ENCODE measurements at places on chromosomes 2 and 18.

GRCh38 chr2:114714313-114714712, 271.9 kb downstream of the DPP10 start:
- DNase-seq = no peak

GRCh38 chr2:236171181-236171679, 3.0 kb upstream of the GBX2 start:
- no peak for DNase-seq

DNA sequence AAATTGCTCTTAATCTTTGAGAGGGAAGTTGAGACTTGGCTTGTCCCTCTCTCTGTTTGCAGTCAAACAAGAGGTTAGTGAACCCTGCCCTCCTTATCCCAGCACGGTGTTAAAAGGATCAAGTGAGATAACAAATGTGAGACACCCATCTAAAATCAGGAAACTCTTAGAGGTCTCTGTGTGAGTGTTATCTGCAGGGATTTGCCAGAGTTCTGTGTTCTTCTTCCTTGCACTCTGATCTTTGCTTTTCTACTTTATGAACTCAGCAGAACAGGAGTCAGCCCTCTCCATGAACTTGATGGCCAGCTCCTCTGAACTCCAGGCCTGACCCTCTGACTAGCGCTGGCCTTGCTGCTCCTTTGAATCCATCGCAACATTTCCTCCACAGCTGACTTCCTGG, 123.8 kb downstream of the NCKAP5 start:
- no peak for DNase-seq

DNA sequence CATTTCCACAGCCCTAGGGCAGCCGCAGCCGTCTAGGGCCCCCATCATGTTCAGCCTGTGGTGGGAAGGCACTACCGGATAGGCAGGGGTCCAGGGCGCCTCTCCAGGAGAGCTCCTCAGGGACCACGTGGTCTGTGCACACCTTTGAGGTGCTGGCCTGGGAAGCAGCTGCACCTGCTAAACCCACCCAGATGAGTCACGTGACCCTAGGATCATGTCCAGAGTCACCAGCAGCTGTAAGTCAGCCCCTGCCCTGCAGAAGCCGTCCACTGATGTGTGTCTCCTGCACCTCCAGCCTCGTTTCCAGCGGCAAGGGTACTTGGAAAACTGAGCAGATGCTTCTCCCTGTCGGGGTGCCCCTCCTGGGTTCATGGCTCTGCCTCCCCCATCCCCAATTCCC, 682.6 kb upstream of the SALL3 start:
- no peak for DNase-seq

DNA sequence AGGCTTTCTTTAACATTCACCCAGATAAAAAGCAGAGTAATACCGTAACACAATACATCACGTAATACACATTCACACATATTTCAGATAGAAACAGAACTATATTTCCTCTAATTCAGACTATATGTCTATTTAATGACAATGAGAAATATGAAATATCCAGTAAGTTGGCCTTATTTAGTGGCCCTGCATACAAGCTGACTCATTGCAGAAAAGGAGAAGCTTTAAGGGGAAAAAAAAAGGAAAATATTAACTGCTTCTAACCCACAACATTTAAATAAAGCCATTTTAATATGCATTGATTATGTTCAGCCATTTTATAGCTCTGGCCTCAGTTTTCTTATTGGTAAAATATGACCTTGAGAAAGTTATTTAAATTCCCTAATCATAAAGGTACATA, 94.8 kb downstream of the PPP1R1C start:
- DNase-seq = no peak

GRCh38 chr2:126719833-126720351, 63.9 kb downstream of the GYPC start:
- DNase-seq = no peak

- DNase-seq = no peak
Measured at GRCh38 chr2:71154798-71155197, 24.4 kb downstream of the MPHOSPH10 start.

- no peak for DNase-seq
Measured at GRCh38 chr2:12728221-12728777, 11.6 kb downstream of the TRIB2 start.

DNA sequence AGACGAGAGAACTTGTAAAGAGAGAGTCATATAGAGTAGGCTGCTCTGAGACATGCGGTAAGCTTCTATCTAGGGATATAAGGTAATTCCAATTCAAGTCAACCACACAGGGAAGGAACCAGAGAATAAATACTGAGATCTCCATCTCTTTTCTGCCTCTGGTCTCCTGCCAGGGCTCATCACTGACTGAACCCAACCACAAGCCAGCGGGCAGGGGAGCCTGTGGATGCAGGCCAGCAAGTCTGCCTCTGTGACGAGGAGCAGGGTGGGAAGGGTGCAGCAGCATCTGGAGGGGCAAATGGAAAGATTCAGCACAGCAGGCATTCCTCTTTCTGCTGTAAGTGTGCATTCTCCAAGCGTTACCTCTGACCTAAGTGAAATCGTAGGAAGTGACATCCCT, 82.2 kb downstream of the ICOS start:
- DNase-seq = no peak

- no peak for DNase-seq
Measured at GRCh38 chr2:204743393-204743960, 198.2 kb downstream of the PARD3B start.

GRCh38 chr2:176471949-176472348, 202.7 kb downstream of the MTX2 start:
- DNase-seq = no peak

DNA sequence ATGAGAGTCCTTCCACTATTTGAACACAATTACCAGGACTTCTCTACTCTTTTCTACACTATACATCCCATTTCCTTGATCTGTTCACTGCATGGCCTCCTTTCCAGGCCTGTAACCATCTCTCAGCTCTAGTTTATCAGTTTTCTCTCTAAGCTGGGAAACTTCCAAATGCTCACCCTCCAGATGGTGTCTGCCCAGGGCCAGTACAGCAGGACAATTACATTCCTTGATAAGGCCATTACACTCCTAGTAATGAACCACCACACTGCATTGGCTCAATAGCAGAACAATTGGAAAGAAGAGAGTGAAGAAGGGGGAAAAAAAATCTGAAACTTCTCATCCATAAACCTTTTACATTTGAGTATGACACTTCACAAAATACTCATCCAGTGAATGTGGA, 359.1 kb downstream of the ALK start:
- no peak for DNase-seq

GRCh38 chr2:46119453-46119852, 177.8 kb upstream of the EPAS1 start:
- DNase-seq = no peak

GRCh38 chr2:10935366-10935918, 23.7 kb downstream of the KCNF1 start:
- DNase-seq = no peak

DNA sequence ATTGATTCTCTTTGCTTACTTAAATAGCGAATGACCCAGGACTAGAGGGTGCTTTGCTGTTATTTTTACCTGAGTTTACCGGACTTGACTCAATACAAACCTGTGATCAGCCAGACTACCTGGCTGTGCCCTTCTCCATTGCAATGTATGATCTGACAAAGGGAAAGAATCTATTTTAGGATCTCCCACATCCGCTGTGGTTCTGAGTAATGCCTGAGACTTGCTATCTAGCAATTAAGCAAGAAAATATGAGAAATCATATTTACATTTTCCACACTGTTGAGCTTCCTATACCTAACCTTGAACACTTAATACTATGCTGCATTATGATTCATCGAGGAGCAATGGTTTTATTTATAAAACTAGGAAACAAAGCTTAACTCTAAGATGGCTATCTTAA, 215.2 kb downstream of the RAD51AP2 start:
- DNase-seq = no peak

DNA sequence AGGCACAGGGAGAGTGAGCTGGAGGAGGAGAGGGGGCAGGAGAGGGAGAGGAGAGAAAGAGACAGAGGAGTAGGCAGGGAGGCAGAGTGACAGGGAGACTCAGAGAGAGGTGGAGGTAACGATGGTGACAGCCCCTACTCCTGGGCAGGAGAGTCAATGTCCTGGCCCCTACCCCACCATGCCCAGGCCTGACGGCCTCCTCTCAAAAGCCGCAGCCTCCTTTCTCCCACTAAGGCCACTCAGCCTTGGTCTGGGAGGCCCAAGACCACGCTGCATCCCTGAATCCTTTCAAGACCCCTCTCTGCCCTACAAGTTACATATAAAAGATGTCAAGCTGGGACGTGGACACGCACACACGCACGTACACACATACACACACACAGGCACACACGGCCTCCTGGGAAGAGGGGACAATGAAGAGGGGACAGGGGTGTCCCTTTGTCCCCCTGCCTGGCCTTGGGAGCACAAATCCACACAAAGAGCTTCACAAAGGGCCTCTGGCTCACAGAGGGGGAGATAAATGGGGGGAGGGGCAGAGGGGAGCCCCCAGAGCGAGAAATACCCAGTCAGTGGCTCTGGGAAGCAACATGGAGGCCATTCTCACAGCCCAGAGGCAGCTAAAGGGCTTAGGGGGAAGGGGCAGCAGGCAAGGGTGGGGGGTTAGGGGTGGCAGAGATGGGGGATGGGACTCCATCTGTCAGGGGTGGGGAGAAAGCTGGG, 19.5 kb upstream of the TNS1 start:
- DNase-seq = no peak

DNA sequence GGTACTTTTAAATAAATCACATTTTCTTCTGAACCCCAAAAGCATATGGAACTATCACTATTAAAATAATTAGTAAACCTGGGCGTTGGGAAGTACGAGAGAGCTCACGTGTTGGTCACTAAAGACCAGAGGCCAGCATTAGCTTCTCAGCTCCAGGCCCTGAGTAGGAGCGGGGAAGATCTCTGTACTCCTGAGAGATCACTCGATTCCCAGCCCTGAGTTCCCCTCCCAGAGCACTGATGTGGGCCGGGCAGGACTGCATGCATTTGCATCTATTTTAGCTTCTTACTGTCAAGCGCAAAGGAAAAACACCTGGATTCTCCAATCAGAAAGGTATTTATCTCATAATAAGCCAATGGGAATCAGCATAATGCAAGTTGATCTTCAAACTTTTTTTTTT, 6.2 kb downstream of the PXDN start:
- DNase-seq = no peak

GRCh38 chr2:171521361-171522051, 768 bp upstream of the CYBRD1 start:
- no peak for DNase-seq

GRCh38 chr2:241120440-241120839, 18.4 kb upstream of the MTERF4 start:
- no peak for DNase-seq

DNA sequence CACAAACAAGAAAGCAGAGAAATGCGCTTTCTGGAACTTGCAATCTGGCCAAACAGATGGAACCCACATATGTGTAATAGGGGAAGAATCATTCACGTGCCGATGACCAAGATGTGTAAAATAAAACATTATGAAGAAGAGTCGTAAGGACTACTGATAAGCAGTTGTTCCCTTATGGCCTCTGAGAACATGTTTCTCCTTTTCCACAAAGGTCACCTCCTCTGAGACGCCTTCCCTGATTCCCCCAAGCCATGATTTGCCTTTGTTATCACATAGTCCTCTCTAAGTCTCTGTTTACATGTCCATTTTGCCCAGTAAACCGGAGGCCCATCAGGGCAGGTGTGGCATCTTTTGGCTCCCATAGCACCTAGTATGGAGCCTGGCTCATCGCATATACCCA, 8.0 kb downstream of the OTOF start:
- DNase-seq = no peak

- DNase-seq = no peak
Measured at GRCh38 chr18:54147439-54147838, 77.0 kb downstream of the MBD2 start.

GRCh38 chr2:20467789-20468548, 21.1 kb downstream of the RHOB start:
- no peak for DNase-seq

DNA sequence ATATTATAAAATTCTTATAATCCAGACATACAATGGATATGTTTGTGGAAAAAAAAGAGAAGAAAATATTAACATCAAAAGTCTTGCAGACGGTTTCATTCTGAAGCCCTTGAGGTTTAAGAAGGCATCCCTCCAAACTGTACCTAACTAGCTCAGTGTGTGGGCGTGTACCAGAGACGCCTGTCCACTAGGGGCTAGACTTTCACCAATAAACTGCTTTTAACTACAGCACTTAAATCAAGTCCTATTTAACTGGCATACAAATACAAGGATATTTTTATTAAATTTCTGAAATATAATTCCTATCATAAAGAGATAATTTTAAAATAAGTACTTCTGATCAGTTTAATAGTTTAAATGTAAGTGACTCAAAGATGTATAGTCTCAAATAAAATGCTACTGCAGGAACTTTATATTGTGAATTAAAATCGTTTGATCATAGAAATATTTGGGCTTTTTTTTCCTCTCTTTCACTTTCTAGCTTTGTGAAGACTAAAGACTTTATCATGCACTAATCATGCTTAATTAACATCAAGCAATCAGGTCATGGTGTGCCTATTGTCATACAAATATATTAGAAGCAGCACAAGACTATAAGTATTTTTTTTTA, 437.7 kb downstream of the SATB2 start:
- DNase-seq = no peak

DNA sequence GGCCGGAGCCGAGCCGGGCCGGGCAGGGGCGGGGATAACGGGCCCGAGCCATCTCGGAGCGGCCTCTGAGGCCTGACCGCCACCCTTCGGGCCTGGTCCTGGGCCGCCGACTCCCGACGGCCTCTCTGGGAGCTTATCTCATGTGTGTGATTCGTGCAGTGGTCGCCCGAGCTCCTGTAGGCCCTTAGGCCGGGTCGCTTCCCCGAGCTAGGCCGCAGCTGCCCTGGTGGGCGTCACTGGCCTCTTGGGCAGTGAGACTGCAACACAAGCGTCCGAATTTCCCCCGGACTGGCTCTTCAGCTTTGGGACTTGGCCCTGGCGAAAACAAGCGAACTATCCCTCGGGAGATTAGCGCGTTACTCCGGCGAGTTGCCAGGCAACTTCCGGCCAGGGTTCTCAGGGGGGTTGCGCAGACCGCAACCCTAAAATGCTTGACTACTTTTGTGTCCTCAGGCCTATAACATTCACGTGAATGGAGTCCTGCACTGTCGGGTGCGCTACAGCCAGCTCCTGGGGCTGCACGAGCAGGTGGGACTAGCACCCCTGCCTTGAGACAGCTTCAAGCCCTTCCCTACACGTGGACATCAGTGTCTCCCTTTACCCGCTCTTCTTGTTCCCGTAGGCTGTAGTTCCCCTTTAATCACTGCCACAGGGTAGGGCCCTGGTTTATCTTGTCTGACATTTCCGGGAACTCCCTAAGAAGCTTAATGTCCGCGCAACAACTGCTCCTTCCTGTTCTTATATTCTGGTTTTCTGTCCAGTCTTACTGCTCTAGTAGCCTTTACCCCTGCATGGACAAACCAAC, 602 bp downstream of the SNX17 start:
- no peak for DNase-seq

GRCh38 chr2:105358593-105358992, 21.3 kb downstream of the C2orf49 start:
- DNase-seq = no peak

DNA sequence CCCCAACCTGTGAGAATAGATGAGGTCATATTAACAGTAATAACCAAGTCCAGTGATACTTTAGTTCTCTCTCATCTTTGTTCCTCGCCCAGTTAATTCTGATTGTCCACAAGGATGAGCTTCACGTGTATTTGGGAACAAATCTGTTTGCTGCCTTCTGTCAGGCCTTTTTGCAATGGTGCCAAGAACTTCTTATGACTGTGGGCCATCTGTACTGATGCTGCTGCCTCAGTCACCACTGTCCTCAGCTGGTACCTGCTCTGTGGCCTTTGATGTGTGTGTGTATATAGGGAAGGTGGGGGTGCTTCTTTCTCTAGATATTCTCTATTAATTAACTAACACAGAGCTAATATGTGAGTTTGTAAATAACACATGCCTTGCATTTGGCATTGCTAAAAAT, 392.9 kb downstream of the TGIF1 start:
- DNase-seq = no peak

GRCh38 chr2:219537657-219538488, 5.7 kb downstream of the CHPF start:
- DNase-seq = no peak

Measured in NCI-H2029 (cell line).